ENCODE measurements at places on chromosomes 5 and 9.

DNA sequence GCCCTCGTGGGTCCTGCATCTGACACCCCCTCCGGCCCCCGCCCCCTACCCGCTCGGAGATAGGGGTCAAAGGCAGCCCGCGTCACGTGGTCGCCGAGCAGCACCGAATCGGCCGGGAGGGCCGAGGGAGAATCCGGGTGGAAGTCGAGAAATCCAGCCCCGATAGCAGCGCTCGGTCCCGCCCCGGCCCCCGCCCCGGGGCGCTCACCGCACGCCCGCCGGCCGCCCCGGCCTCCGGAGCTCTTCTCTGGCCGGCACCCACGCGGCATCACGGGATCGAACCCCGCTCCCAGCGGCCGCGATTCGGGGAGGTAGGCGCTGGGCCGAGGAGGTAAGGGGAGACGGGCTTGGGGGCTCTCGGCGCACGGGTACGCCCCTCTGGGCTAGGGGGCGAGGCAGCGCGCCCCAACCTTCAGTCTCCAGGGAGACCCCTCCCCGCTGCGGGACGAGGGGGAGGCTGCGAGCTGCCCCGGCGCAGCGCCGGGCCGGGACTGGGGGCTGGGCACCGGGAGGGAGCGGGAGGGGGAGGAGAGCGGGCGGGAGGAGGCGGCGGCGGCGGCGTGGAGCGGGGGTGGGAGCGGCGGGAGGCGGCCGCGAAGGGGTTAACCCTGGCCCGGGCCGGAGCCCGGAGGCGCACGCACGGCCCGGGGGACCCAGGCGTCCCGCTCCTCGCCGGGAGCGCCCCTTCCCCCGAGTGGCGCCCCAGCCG is 22.1 kb upstream of the NDST1 start:
- DNase-seq: no peak

DNA sequence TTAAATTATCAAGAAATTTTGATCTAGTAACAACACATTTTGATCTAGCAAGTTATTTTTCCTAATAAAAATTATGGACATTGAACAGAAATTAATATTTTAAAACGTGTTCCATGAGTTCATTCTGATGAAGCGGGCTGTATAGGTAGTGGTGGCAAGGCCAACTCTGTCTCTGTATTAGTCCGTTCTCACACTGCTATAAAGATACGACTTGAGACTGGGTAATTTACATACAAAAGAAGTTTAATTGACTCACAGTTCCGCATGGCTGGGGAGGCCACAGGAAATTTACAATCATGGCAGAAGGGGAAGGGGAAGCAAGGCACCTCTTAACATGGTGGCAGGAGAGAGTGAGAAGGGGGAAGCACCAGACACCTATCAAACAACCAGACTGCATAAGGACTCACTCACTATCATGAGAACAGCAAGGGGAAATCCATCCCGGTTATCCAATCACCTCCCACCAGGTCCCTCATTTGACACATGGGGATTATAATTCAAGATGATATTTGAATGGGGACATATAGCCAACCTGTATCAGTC is 61.2 kb downstream of the TMEM232 start:
- no peak for DNase-seq

- no peak for DNase-seq
Observed at GRCh38 chr5:123046222-123046621, 9.7 kb upstream of the PPIC start.

DNA sequence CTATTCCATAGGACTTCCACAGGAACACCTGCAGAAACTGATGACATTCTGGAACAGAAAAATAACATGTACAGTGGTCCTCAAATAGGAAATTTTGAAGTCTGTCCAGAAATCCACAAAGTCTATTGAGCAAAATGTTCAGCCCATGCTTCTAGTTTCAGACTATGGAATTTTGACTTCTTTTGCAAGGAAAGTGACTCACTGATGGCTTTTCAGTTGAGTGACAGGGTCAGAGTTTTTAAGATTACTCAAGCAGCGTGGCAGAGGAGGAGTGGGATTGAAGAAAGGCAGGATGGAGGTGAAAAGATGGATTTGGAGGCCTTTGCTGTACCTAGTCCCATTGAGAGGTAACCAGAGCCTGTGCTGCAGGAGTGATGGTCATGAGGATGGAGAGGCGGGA is 151.5 kb downstream of the GOLPH3 start:
- no peak for DNase-seq

DNA sequence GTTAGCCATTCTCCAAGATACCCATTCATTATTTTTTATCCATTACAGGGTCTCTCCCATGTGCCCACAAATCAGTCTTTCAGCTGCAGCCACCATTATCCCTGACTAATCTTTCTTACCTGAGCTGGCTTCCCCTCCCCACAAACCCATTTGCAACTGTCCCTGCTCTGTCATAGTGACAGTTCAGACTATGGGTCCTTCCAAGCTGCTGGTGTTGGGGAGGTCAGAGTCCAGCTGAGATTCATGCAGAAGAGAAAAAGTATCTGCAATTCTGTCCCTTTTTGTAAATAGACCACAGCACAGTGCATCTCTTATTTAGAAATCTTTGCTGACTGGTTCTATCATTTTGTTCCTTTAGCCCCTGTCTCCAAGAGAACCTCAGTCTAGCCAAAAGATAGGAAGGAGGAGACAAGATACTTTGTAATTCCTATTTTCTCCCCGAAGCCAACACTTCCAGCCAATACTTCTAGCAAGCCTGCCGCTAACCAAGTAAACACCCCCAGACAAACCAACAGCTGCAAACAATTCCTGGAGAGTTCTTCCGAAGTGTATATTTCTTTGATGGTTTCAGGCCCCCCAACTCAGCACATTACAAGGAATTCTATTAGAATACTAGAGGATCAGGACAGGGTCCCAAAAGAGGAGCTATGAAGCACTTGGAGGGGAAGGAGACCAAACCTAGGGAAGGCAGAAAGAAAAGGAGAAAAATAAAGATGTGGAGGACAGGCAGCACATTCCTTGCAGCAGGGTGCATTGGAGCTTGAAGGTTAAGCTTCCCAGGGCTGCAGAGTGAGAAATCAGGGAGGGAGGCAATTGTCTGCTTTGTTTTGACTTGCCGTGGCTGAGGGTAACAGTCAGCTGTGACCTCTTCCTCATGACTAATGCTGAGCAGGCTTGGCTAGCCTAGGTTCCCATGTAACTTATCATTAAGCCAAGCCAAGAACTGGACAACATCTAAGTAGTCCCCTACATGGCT is 148.5 kb downstream of the SGCD start:
- DNase-seq: no peak

DNA sequence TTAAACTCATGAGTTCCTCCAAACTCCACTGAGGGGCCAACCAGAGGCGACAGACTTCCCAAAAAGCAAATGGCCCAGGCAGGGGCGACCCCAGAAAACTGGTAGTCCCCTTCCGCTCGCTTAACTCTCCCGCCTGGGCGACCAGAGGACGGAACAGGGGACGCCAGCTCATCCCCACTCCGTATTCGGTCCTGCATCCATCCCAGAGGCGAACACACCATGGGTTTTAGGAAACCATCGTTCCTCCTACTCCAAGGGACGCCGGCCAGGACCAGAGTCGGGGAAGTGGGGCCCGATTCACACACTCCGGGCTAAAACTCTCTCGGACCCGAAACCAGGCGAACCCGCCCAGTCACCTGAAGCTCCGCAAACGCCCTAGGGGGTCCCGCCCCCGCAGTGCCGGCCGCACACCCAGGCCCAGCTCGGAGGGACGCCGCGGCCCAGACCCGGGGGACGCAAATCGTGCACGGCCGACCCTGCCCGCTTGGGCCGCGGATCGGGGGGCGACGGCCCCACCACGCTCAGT is 478 bp downstream of the TEX10 start:
- no peak for DNase-seq

Measured in HS-27A (cell line).